Foreskin fibroblast (primary cell): ENCODE measurements at places on chromosomes 12 and 14.
A peak's percentile ranks its signal among the peaks of the same experiment; 100 is the strongest.

DNA sequence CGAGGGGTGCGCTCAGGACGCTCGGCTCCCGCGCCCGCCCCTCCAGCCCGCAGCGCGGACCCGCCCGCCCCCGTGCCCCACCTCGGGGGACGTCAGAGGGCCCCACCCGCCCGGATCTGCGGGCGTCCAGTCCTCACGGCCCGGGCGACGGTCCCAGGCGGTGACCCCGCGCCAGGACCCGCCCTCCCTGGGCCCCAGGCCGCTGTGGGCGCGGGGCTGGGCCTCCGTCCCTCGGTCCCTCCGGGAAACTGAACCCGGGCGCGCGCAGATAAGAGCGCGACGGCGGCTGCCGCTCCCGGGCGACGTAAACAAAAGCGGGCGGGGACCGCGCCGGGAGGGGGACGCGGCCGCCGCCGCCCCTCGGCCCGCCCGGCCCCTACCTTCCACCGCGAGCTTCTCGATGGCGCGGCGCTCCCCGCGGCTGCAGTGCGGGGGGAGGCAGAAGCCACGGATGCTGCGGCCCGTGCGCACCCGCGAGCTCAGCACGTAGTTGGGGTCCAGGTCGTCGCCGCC is 1.1 kb downstream of the CKB start:
- no peak for DNase-seq

DNA sequence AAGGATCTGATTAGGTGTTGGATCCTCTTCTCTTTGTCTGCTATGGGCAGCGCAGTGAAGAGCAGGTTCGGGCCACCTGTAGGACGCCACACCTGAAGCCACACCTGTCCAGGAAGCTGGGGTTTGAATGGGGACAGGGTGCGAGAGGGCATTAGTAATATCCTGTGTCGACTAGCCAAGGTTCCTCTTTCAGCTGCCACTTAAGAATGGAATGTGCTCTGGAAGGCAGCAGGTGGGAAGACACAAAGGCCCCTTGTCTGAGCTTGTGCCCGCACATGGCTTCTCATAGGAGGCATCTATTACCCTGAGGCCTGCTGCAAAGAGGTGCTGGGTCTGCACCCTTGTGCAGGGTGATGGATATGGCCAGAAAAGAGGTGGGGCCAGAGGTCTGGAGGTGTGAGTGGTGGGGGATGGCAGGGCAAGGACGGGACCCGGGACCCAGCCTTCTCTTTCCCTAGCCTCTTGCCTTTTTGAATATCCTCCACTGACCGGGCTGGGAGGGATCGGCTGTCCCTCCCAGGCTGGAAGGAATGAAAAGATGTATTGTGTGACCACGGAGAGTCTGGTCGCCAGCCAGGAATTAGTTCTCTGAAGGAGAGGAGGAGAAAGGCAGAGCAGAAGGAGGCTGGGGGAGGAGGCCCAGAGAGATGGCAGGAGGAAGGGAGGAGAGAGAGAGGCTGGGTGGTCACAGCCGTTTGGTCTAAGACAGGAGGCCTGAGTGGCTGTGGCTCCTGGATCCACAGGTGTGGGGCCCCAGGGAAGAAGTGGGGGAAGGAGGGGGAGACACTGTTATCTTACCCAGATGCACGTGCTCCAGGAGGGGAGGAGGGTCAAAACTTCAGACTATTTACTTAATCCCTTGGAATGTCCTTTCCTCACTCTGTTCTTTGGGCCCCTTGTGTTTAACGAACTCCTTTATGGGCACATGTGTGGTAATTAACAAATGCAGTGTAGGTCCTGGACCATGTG is 101.5 kb downstream of the SMOC1 start:
- no peak for DNase-seq

GRCh38 chr12:2058837-2059236 is 6.0 kb downstream of the CACNA1C start:
- DNase-seq = no peak

- no peak for DNase-seq
Observed at GRCh38 chr14:93531644-93532043, 100.9 kb downstream of the UNC79 start.

DNA sequence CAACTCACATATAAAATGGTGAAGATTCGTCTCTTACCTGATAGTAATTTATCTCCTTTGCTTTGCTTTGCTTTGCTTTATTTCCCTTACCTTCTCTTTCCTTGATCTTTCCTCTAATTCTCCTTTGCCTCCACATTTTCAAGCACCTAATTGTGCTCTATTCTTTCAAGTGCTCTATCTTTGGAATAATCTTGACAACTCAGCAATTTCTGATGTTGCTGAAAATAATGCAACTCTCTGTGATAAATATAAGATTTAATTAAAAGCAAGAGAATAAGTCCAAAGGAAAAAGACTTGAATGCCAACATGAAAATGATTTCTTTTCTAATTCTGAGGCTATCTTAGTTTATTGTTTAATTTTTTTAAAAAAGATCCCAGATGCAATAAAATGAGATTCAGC is 139.5 kb upstream of the SYT1 start:
- DNase-seq = no peak

DNA sequence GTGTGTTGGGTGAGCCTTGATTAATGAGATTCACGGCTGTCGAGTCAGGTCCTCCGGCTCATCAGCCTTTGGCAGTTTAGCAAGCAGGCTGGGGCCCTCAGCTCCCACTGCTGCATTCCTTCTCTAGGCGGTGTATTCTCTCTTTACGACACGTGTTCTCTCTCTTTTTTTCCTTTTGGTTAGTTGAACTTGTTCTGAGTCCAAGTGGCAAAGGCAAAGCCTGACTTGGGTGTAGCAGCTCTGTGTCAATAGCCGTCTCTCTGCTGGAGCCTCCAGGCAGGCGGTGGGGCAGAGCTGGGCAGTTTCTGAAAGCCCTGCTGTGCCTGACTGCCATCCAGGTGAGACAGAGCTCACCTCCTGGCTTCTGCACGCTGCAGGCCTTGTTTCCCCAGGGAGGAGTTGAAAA is 46.6 kb downstream of the SUSD6 start:
- peak; percentile 31 for DNase-seq

GRCh38 chr12:19981944-19982343 is 386.4 kb upstream of the PDE3A start:
- DNase-seq = no peak

GRCh38 chr12:56377310-56377988 is 14.8 kb upstream of the APOF start:
- DNase-seq = peak; percentile 29

GRCh38 chr12:108526482-108527165 is 11.5 kb downstream of the FICD start:
- peak; percentile 57 for DNase-seq

DNA sequence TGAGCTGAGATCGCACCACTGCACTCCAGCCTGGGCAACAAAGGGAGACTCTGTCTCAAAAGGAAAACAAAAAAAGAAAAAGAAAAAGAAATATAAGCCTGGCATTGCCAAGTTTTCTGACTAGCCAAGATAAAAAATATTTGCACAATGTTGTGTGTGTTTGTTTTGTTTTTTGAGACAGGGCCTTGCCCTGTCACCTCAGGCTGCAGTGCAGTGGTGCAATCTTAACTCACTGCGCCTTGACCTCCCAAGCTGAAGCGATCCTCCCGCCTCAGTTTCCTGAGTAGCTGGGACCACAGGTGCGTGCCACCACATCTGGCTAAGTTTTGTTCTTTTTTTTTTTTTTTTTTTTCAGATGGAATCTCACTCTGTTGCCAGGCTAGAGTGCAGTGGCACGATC is 5.5 kb upstream of the C12orf43 start:
- DNase-seq = no peak

DNA sequence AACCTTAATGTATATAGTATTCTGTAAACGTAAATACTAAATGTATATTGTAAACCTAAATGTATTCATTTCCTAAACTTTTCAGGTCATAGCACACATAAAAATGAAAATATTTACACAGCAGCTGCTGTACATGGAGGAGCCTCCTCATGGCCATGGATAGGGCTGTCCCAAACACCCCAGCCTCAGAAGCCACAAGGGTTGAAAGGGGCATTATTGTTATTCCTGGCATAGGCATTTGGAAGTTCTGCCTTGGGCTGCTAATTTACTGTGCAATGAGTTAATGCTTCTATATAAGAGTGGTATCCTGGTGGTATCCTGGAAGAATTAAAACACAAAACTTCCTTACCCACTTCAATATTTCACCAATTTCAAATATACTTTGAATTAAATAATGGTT is 159.4 kb downstream of the SLC5A8 start:
- no peak for DNase-seq

DNA sequence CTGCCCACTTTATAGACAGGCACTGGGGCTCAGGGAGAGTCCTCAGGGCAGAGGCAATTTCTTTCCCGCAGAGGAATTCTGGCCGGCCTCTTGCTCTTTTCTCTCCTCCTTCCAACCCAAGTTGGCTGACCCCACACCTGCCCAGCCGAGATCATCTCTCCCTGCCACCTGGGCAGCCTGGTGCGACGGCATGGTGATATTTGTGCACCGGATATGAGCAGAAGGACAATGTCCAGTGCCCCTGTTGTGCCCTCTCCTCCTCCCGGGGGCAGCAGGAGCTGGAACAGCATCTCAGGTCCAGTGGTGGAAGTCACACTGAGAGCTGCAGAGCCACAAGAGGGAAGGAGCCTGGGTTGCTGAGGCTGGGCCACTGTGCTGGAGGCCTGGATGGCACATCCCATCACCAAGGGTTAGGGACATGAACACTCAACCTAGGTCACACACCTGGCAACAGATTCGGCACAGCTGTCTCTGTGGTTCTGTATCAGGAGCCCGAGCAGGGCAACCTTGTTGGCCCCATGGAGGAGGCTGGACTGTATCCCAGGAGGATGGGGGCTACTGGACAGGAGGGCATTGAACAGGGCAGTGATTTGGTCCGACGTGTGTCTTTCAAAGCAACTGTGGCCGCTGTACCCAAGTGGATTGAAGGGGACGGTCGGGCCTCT is 57.7 kb upstream of the DIO3 start:
- no peak for DNase-seq
